Stimulated activated CD8-positive, alpha-beta memory T cell treated with anti-CD3 and anti-CD28 coated beads, Interleukin-4, amount 100 ng/mL, for 4 hours (primary cell): ENCODE measurements at places on chromosomes 5 and 9.

DNA sequence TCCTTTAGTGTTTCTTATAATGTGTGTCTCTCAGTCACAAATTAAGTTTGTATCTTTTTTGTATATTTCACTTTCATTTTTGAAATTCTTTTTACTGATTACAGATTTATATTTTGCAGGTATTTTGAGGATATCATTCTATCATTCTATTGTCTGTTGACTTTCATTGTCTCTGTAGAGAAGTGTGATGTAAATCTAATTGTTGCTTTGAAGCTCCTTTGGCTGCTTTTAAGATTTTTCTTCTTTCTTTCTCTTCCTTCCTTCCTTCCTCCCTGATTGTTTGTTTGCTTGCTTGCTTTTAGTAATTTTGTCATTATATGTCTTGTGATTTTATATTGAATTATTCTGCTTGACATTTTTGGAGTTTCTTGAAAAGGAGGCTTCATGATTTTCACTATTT is 75.3 kb upstream of the MAST4 start:
- DNase-seq: no peak

GRCh38 chr5:65014769-65015168 is 246.0 kb downstream of the CWC27 start:
- no peak for DNase-seq

- no peak for DNase-seq
These were observed 364.1 kb upstream of the CCNH start for GRCh38 chr5:87776785-87777184.

- peak; percentile 19 for DNase-seq
These were observed 242.3 kb upstream of the PTGER4 start for GRCh38 chr5:40437452-40437861.

GRCh38 chr5:79962575-79963222 is 28.4 kb downstream of the MTX3 start:
- no peak for DNase-seq

GRCh38 chr9:83706676-83707517 is 861 bp downstream of the UBQLN1 start:
- DNase-seq: peak; percentile 47

- no peak for DNase-seq
These were observed 184.3 kb downstream of the CTNND2 start for GRCh38 chr5:11719888-11720481.
